ENCODE measurements at places on chromosomes 11 and 22. TPM values are rescaled to one million over a fixed set of nuclear protein-coding genes. Genes with fewer than 3 reads are reported as not detected.

The SAA2 gene
- total RNA-seq, result not detected

The CELSR1 gene
- 38.5 TPM for total RNA-seq

The DMC1 gene
- not detected for total RNA-seq

The ZC3H12C gene
- 12.0 TPM for total RNA-seq

The HORMAD2 gene
- not detected for total RNA-seq

The TMEM121B gene
- 1.9 TPM for total RNA-seq

GRCh38 chr11:79437278-79437980 lies 3.4 kb downstream of the TENM4 start:
- H3K4me3 ChIP-seq, result peak overlapping the region; percentile 76

DNA sequence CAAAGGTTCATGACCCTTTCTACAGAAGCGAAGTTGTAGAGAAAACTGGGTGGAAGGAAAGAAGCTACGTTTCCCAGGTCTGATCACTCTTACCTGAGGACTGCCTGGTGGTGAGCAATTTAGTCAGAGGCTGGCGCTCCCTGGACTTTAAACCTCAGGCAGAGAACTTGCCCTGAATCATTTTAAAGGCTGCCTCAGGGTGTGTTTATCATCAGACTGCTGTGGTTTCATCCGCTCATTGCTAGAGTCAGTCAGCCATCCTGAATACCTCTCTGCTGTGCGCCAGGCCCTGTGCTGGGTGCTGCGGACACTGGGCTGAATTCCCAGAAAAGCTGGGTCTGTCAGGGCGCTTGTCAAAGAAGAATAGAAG lies 2.7 kb downstream of the DTX4 start:
- H3K36me3 ChIP-seq, result no peaks in the 10 kb centered on the region
- H3K4me3 ChIP-seq, result no peak overlapping the region
- H3K4me1 ChIP-seq, result peaks cover 11% of the 10 kb centered on the region
- H3K27ac ChIP-seq, result no peak overlapping the region
- DNase-seq, result peak; percentile 25
- H3K27me3 ChIP-seq, result peaks cover 40% of the 10 kb centered on the region

DNA sequence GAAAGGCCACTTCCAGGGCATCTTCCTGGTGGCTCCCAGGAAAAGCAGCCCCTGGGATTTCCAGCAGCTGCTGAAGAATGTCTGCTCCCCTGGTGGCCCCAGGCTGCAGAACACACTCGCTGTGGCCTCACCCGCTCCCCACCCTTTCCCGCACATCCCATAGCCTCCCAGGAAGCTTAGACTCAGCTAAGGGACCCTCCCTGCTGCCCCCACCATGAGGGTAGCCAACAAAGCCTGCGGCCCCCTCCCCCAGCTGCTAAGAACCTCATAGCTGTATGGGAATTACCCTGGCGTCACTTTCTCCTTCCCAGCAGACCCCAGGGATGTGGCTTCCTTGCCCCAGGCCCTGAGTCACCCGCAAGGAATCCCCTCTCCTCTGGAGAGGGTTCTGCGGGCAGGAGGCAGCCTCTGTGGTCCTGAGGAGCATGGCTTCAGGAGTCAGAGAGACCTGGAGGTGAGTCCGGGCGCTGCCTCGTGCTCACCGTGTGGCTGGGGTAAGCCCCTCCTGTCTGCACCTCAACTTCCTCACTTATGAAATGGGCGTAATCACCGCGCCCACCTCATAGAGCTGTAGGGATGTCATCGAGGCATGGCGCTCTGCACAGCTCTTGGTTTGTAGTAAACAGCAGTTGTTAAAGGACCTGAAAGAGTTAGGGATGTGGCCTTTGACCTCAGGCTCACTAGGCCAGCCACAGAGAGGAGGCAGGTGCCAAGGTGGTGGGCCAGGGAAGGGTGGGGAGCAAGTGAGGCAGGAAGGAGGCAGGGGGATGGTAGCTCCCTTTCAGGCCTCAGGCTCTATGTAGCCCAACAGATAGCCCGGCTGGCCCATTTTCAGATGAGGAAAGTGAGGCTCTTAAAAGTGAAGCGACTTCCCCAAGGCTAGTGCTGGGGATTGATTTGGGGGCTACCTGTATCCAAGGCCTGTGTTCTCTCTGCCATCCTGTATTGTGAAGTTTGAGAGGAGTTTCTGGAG lies 71.2 kb downstream of the LRRC32 start:
- H3K27ac ChIP-seq, result peak overlapping the region; percentile 64
- H3K4me3 ChIP-seq, result no peak overlapping the region
- DNase-seq, result peak; percentile 78
- H3K27me3 ChIP-seq, result no peaks in the 10 kb centered on the region

DNA sequence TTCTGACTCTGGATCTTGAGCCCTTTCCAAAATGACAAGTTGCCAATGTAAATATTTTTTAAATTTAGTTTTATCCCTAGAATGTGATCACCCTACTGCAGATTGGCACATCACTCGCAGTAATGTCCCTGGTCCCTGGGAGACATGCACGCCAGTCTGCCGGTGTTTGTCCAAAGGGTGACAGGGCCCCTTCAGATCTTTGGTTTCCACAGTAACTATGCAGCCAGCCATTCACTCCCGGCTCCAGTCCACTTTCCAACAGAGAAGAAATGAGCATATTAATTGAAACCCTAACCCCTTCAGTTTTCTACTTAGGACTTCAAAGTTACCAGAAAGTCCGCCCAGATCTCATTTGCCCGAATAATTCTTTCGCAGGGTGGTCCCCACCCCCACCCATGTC lies 25.8 kb upstream of the RASSF10 start:
- H3K27me3 ChIP-seq, result peaks cover 26% of the 10 kb centered on the region
- no peak for DNase-seq
- no peak overlapping the region for H3K27ac ChIP-seq
- no peaks in the 10 kb centered on the region for H3K36me3 ChIP-seq
- no peaks in the 10 kb centered on the region for H3K4me1 ChIP-seq

GRCh38 chr11:81869351-81870065 lies 864.2 kb downstream of the FAM181B start:
- DNase-seq, result peak; percentile 8
- H3K4me1 ChIP-seq, result peaks cover 4% of the 10 kb centered on the region
- no peak overlapping the region for H3K4me3 ChIP-seq

DNA sequence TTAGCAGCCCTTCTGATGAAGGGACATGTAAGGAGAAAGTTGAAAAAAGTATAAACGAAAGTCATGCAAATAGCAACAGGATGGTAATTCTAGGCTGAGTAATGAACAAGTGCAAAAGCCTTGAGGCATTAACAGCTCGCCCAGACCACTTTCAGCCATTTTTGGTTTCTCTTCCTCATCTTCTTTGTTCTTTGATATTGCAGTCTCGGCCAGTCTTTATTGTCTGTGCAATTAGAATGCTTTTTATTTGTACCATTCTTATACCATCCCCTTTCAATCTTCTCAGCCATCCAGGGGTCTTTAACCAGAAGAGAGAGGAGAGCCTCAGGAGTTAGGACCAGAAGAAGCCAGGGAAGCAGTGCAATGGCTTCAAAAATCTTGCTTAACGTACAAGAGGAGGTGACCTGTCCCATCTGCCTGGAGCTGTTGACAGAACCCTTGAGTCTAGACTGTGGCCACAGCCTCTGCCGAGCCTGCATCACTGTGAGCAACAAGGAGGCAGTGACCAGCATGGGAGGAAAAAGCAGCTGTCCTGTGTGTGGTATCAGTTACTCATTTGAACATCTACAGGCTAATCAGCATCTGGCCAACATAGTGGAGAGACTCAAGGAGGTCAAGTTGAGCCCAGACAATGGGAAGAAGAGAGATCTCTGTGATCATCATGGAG lies 7.3 kb downstream of the TRIM34 start:
- no peak overlapping the region for H3K4me3 ChIP-seq
- H3K27me3 ChIP-seq, result no peaks in the 10 kb centered on the region
- H3K36me3 ChIP-seq, result no peaks in the 10 kb centered on the region
- DNase-seq, result no peak
- H3K4me1 ChIP-seq, result no peaks in the 10 kb centered on the region

- H3K4me3 ChIP-seq, result no peak overlapping the region
- no peaks in the 10 kb centered on the region for H3K36me3 ChIP-seq
- no peaks in the 10 kb centered on the region for H3K4me1 ChIP-seq
- DNase-seq, result no peak
- H3K27ac ChIP-seq, result no peak overlapping the region
- H3K27me3 ChIP-seq, result no peaks in the 10 kb centered on the region
These were observed 25.5 kb upstream of the RFPL3 start for GRCh38 chr22:32331918-32332725.

DNA sequence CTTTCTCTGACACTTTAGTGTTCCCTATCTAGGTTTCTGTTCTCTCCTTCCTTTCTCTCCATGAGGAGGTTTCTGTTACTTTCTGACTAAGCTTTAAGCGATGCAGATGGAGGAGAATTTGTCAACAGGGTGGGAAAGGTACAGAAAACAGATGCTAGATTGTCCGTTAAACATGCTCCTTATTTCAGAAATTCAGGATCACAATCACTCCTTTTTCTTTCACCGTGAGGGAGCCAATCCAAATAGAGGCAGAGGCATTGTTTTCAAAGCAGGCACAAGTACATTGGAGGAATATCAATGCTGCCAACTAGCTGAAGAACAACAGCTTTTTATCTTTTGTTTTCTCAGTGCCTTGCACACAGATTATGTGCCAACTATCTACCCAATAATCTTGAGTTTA lies 215.7 kb upstream of the FOLH1 start:
- no peak overlapping the region for H3K4me3 ChIP-seq
- no peak for DNase-seq
- no peak overlapping the region for H3K27ac ChIP-seq
- no peaks in the 10 kb centered on the region for H3K27me3 ChIP-seq
- H3K36me3 ChIP-seq, result no peaks in the 10 kb centered on the region

DNA sequence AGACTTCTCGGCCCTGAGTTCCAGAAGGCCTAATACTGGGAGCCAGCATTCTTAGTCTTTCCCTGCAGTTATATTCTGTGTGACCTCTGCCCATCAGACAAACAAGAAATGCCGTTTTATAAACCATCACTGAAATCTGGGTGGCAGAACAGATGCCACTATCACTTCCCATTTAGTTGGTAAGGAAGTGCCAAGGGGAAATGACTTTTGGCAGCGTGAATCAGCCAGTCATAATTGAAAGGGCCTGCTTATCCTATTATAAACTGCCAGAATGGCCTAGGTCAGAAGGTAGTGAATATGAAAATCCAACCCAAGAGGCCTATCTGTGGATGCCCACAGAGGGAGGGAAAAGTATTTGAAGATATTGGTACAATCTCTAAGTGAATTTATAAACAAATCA lies 646.8 kb upstream of the CCDC90B start:
- no peak for DNase-seq
- no peaks in the 10 kb centered on the region for H3K27me3 ChIP-seq
- H3K4me3 ChIP-seq, result no peak overlapping the region
- H3K36me3 ChIP-seq, result no peaks in the 10 kb centered on the region
- no peak overlapping the region for H3K27ac ChIP-seq

Data from astrocyte (in vitro differentiated cells and primary cell).